ENCODE measurements at places on chromosomes 1 and 21.

DNA sequence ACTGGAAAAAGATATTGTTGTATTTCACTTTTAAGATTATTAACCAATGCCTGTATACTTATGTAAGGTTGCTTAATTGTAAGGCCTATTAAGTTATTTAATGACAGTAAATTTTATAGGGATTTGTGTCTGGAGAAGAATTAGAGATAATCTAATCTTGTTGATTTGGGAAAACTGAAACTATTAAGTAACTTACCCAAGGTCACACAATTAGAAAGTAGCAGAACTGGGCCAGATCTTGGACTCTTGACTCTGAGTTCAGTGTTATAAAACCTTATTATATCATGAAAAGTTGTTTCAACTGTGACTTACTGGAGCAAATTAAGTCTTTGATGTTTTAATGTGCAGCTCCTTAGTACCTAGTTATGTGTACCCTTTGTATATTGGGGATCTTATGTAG lies 38.5 kb downstream of the CAMTA1 start:
- no peak for DNase-seq

DNA sequence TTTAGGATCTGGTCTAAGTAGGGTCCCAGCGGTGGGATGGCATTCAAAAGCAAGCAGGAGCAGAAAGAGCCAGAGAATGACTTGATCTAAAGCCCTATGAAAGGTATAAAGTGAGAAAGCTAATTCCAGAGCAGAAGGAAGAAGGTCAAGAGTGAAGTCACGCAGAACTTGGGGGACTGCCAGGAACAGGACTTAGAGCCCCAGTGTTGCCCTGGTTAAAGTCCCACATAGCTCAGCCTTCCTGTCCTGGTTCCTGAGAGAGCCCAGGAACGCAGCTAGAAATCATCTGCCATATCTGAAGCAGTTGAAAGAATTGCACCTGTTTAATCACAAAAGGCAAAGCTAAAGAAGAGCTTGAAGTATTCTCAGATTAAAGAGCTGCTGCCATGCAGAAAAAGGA lies 160.6 kb upstream of the ATP1B1 start:
- DNase-seq: no peak

- no peak for DNase-seq
These were observed 6.4 kb upstream of the PCBP3 start for GRCh38 chr21:45636951-45637646.

DNA sequence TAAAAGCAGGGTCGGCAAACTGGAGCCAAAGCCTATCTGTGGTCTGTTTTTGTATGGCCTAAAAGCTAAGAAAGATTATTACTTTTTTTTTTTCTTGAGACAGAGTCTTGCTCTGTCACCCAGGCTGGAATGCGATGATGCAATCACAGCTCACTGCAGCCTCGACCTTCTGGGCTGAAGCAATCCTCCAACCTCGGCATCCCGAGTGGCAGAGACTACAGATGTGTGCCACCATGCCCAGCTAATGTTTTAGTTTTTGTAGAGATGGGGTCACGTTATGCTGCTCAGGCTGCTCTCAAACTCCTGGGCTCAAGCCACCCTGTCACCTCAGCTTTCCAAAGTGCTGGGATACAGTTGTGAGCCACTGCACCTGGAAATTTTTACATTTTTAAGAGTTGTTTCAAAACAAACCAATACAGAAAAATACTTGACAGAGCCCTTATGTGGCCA lies 6.5 kb upstream of the GLRX2 start:
- DNase-seq: no peak

- DNase-seq: no peak
These were observed 972.5 kb downstream of the MRPL39 start for GRCh38 chr21:24634749-24635148.

DNA sequence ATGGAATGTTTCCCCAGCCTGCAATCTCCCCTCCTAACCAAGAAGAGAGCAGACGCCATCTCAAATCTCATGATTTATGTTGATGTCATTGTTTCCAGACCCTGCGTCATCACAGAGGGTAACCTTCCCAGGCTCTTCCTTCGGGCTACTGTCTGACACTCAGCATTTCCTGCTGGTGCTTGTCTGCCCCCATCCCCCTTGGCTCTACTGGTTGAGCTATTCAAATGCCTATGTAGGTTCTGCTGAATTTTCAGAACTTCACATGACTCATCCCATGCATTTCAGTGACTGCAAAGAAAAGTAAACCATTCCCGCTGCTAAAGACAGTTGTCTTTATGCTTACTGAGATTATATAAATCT lies 24.8 kb upstream of the ITPKB start:
- no peak for DNase-seq

DNA sequence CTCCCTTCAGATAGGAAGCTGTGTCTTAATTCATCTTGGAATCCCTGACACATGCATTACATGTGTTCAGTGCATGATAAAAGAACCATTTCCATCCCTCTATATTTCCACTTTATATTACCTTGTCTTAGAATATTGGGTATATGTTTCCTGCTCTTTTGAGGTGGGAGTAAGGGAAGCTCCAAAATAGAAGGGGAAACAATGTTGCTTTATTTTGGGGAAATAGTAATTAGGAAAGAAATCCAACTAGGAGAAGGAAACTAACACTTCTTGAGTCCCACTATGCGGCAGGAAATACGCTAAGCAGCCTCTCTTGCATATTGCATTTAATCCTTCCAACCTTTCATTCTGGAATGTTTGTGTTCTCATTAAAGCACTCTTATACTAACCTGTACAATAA lies 89.4 kb upstream of the VAV3 start:
- DNase-seq: no peak

GRCh38 chr1:91673613-91674012 lies 173.0 kb downstream of the CDC7 start:
- no peak for DNase-seq

GRCh38 chr1:201791051-201791778 lies 37.7 kb upstream of the IPO9 start:
- DNase-seq: no peak

DNA sequence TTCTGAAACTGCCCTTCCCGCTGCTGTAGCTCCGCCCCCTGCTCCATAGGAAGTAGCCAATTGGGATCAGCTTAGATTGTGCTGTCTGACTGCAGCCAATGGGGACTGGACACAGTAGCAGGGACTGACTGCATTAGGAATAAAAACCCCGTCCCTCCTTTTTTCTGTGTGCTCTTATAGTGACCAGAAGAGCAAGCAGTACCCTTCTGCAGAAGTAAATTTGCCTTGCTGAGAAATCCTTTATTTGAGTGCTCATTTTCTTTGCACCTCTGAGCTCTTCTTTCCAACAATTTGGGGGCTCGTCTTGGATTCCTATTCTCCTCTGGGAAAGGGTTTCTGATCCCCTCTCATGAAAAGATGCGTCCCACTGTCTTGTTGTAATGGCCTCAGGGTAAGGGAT lies 16.2 kb downstream of the OR2L13 start:
- DNase-seq: no peak

DNA sequence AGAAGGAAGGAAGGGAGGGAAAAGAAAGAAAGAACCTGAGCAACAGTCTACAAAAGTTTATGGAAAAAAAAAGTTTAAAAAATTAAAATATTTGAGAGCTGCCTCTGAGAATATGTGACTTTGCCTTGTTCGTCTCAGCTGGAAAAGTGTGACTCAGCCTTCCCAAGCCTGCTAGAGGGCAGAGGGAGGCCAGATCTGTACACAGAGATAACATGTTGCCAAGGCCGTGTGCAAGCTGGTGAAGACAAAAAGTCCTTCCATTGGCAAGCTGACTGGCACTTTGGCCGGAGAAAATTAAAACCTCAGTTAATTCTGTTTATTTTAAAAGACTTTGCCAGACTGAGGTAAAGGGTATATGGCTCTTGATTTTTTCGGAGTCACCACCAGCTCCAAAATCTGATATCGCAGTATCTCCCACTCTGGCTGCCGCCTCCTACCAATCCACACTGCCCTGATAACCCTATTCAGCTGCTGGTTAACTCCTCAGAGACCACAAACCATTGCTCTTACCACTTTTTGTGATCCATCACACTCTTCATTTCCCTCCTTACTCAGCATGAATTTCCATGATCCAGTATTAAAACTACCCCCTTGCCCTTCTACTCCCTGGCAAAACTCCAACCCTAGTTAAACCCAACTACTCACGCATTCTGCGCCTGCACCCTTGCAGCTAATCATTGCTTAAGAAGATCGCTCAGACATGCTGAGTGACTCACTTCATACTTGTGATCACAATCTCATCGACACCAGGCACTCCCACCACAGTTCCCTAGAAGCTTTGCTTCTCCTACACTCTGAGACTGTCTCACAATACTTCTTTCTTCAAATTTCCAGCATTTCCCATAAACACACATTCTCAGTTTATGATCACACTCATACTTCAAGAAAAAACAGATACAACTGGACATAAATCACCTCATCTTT lies 5.7 kb upstream of the PPP1R15B start:
- peak; percentile 39 for DNase-seq

DNA sequence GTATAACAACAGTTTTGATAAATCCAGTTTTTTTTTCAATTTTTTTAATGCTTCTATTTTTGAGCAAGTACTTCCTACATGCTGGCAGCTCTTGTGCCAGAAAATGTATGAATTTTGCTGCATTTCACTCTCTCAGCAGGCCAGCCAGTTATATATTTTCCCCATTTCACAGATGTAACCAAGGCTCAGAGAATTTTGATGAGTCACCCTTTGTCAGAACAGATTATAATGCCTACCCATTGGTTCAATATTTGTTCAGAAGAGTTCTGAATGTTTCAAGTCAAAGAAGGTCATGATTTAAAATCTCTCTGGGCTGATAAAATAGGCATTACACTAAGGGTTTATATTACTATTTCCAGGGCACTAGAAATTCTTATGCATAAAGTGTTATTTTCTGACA lies 452.2 kb downstream of the RWDD3 start:
- no peak for DNase-seq

- DNase-seq: no peak
These were observed 1.9 kb downstream of the CDC73 start for GRCh38 chr1:193123751-193124150.

DNA sequence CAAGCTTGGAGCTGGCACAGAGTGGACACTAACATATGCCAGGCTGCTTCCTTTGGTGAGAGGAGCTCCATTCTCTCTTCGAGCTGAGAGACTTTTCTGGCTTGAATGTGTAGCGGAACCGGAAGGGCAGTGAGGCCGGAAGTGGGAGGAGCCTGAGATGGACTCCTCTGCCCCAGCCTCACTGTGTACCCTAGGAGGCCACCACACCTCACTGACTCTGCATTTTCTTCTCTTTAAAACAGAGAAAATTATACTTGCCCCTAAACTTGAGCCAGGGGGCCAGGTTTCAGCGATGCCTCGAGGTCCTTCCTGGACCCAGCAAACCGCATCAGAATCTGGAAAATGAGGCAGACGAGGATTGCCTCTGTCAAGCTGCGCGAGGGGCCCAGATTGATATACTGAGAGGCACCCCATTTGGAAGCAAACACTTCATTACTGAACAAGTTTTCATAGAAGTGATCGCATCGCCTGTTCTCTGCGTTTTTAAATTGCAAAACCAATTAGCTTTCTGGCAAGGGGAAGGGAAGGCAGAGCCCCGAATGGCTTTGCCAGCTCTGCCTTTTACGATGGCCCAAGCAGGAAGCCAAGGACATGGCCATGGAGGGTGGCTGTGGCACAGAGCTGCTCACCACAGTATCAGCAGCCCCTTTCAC lies 708.1 kb downstream of the PTPRU start:
- DNase-seq: no peak

- no peak for DNase-seq
These were observed 189.6 kb downstream of the SMYD3 start for GRCh38 chr1:246317332-246318035.

GRCh38 chr1:24986372-24986965 lies 56.4 kb upstream of the RUNX3 start:
- DNase-seq: no peak

All from DMS79 (cell line).